ENCODE measurements at places on chromosomes 1 and 21.

GRCh38 chr1:43719063-43719462 lies 11.7 kb downstream of the ST3GAL3 start:
- DNase-seq = no peak

GRCh38 chr1:195065437-195065836 lies 1542.8 kb downstream of the KCNT2 start:
- DNase-seq = no peak

DNA sequence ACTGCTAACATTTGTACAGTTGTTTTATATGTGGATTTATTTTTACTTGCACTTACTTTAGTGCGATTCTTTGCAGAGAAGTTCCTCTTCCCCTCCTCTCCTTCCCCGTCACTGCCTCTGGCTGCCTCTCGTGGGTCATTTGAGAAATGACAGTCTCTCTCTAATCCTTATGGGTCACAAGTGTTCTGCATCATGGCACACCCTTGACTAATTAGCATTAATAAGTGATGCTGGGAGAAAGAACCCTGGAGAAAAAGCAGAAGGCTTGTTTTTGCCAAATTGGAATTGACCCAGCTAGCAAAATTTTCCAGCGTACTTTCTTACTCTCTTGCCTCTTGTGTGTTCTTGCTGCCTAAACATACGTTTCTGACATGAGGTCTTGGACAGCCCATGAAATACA lies 301.2 kb downstream of the DUSP10 start:
- DNase-seq = peak; percentile 70

- no peak for DNase-seq
Measured at GRCh38 chr1:241442686-241443085, 76.9 kb downstream of the FH start.

GRCh38 chr1:90613371-90613770 lies 103.7 kb downstream of the BARHL2 start:
- DNase-seq = no peak

- no peak for DNase-seq
Measured at GRCh38 chr1:2789164-2789985, 12.1 kb downstream of the TTC34 start.

DNA sequence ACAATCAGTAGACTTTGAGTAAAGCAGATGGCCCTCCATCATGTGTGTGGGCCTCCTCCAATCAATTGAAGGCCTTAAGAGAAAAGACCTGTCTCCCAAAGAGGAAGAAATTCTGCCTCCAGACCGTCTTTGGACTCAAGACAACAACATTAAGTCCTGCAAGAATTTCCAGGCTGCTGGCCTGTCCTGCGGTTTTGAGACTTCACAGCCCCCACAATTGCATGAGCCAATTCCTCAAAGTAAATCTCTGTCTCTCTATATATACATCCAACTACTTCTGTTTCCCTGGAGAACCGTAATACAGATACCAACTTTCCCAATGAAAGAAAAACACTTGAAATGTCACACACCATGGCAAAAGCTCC lies 16.4 kb downstream of the REG4 start:
- DNase-seq = no peak

- DNase-seq = no peak
Measured at GRCh38 chr21:15935530-15935929, 205.7 kb downstream of the USP25 start.

GRCh38 chr1:69913977-69914376 lies 291.4 kb downstream of the LRRC40 start:
- DNase-seq = peak; percentile 88

DNA sequence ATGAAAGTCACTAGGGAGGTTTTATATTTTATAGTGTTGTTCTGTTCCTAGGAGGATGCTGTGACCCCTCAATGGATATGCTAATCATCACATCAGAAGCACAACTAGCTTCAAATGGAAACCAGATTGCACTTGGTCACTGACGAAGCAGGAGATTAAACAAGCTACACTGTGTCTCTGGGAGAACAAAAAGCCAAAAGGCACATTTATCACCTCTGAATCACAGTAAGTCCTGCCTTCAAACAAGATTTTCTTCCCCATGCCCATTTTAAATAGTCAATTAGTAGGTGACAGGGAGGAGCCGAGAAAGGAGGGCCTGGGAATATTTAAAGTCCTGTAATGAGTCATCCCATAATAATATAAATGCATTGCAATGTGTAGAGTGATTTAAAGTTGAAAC lies 38.1 kb downstream of the RGS2 start:
- peak; percentile 18 for DNase-seq

GRCh38 chr1:3729594-3730542 lies 22.4 kb upstream of the CCDC27 start:
- no peak for DNase-seq
